ENCODE measurements at places on chromosomes 5 and 9. TPM values are rescaled to one million over a fixed set of nuclear protein-coding genes. Genes with fewer than 3 reads are reported as not detected.

WWC1 gene
- 59.6 TPM for total RNA-seq

GRCh38 chr5:83255268-83255667 is 177.9 kb downstream of the XRCC4 start:
- no peak for DNase-seq

GALNT12 gene
- total RNA-seq = 3.9 TPM

JAKMIP2 gene
- under 0.01 TPM for total RNA-seq

DNA sequence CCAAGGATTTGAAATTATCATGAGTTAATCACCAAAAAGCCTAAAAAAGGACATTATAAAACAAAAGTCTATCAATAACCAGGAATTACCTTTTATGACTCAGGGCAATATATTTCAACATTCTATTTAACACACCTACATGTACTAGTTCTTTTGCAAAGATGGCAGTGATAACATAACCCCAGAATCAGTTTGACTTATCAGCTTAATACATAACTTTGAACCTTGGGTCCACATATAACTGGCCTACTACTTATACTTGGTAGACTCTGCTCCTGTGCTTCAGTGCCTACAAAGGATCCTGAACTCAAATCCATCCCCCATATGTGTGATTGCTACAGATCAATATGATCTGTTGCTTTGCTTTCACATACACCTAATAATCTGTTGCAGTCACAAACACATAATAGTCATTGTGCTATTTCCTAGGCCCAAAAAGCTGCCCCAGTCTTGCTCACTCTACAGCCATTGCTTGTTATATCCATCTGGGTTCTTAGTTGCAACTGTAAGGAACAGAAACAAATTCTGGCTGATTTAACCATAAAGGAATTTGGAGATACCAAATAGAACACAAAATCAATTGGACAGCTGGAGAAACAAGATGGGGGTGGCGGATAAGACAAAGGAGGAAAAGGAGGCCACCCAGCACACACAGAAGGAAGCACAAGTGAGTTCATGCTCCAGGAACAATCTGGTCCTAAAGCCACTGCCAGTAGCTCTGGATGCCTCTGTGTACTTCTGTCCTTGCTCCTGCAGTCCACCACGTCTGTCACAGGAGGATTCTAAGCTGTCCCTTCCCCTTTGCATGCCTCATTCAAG is 25.5 kb downstream of the DEPDC1B start:
- no peak for DNase-seq

DNA sequence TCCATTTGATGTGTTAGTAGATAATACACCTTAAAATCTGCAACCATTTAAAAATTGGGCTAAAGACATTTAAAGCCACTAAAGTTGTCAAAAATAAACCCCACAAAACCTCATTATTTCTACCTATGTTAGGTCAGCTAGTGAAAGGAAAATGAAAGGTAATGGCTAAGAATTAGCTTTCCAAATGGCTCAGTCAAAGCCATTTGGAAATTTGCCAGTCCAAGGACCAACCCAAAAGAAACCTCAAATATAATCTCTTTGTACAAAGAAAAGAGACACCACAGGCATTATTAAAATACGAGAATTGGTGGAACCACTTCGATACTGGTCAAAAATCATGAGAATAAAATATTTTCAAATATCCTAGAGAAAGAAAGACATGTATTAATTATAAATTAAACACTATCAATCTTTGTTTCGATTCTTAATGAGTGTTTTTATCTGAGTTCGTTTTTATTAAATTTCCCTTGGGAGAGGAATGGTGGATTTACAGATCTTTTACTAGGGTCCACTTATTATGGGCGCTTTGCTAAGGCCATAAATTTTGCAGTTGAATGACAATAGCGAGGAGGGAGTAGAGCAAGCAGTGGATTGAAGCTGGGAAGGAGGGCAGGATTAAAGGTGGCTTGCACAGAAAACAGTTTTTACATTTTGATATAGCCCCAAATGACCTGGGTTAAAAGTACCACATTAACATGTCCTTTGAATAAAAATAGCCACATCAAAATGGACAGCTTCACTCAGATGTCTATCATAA is 116.8 kb upstream of the SHB start:
- no peak for DNase-seq

GRCh38 chr9:38047301-38048251 is 21.5 kb downstream of the SHB start:
- peak; percentile 88 for DNase-seq

FLT4 gene
- 35.7 TPM for total RNA-seq

GRCh38 chr5:135689506-135689905 is 110.7 kb upstream of the CXCL14 start:
- DNase-seq = no peak

NHP2 gene
- total RNA-seq = 148 TPM

COX7C gene
- total RNA-seq = 321 TPM

- DNase-seq = no peak
These were observed 33.6 kb downstream of the HTR4 start for GRCh38 chr5:148620696-148621095.

SLC12A7 gene
- 25.0 TPM for total RNA-seq

- DNase-seq = no peak
These were observed 2.6 kb downstream of the AMACR start for GRCh38 chr5:34005211-34005610.

DNA sequence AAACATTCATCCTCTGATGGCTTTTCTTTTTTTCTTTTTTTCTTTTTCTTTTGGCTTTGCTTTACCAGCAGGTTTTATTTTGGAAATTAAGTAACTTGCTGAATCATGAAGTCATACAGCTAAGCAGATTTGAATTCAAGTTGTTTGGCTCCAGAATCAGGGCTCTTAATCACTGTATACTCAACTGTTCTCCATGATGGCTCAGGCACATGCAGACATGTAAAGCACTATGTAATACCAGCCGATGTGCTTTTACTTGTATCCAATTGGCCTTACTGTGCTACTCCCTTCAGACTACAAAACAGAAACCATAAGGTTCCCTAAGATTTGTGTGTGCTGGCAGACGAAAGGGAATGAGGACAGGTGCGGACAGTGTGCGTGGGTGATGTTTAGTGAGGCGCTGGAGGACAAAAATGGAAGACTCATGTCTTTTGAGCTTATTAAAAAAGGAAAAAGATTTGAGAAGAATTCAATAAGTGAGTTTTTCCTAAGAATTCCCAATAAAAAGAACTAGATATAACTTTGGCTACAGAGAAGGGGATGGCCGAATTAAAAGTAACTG is 44.7 kb upstream of the OTP start:
- DNase-seq = no peak

DNA sequence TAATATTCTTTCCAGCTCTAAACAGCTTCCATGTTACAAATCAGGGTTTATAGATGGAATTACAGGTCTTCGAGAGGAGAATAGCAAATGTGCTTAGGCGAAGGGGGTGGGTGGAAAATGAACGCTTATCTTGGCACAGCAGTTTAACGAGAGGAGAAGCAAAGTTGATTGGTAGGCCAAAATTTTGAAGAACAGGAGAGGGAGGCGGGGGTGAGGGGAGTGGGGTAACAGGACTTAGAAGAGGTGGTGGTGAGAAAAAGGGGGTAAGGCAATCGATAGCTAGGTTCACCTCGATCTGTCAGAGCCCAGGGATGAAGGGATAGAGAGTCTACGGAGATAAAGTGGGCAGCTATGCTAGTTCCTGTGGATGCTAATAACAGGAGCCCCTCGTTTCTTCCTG is 764 bp downstream of the ANKRA2 start:
- DNase-seq = no peak

DNA sequence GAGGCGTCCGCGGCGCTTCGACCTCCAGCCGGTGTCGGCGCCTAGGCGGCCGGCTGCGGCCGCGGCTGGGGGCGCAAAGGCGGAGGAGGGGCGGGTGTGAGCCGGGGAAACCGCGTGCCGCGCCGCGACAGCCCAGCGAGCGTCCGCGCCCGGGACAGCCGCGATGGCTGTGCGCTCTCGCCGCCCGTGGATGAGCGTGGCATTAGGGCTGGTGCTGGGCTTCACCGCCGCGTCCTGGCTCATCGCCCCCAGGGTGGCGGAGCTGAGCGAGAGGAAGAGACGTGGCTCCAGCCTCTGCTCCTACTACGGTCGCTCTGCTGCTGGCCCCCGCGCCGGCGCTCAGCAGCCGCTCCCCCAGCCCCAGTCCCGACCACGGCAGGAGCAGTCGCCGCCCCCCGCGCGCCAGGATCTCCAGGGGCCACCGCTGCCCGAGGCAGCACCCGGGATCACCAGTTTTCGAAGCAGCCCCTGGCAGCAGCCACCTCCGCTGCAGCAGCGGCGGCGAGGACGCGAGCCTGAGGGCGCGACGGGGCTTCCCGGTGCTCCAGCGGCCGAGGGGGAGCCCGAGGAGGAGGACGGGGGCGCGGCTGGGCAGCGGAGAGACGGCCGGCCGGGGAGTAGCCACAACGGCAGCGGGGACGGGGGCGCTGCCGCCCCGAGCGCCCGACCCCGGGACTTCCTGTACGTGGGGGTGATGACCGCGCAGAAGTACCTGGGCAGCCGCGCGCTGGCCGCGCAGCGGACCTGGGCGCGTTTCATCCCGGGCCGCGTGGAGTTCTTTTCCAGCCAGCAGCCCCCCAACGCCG is 605 bp downstream of the CHSY3 start:
- DNase-seq = no peak

GRCh38 chr5:109644829-109645228 is 44.9 kb upstream of the MAN2A1 start:
- no peak for DNase-seq

ANKRD31 gene
- 0.32 TPM for total RNA-seq

SPAG8 gene
- 2.2 TPM for total RNA-seq

DNA sequence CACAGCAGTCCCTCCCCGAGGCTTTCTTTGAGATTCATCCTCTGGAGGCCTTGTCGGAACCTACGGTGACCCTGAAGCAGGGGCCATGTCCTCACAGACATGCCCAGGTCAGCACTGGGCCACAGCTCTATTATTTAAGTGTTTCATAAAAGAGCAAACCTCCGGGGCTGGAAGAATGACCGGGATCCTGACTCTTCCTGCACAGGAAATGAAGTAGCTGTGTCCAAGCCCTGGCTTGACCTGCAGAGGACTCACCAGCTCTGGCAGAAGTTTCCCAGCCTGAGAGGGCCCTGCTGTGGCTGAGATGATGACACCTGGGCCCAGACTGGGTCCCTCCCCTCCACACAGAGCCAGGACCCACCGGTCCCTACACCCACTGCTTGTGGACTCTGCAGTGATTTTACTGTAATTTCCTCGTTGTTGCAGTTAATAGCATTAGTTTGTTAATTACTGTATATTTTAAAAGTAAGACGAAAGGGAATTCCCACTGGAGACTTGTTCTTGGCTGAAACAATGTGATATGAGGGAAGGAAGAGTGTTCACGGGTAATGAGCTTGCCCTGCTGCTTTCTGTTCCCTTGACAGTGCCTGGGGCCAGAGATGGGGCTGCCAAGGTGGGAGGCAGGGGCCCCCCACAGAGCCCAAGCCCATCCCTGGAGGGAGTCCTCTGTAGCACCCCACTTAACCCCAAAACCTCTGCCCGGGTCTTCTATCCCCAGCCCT is 72.2 kb downstream of the PCDH1 start:
- DNase-seq = no peak

FAM153A gene
- 0.98 TPM for total RNA-seq

- DNase-seq = no peak
These were observed 120.2 kb upstream of the GRHPR start for GRCh38 chr9:37302277-37302676.

CDO1 gene
- total RNA-seq = 342 TPM

IFNA21 gene
- total RNA-seq = not detected

DNA sequence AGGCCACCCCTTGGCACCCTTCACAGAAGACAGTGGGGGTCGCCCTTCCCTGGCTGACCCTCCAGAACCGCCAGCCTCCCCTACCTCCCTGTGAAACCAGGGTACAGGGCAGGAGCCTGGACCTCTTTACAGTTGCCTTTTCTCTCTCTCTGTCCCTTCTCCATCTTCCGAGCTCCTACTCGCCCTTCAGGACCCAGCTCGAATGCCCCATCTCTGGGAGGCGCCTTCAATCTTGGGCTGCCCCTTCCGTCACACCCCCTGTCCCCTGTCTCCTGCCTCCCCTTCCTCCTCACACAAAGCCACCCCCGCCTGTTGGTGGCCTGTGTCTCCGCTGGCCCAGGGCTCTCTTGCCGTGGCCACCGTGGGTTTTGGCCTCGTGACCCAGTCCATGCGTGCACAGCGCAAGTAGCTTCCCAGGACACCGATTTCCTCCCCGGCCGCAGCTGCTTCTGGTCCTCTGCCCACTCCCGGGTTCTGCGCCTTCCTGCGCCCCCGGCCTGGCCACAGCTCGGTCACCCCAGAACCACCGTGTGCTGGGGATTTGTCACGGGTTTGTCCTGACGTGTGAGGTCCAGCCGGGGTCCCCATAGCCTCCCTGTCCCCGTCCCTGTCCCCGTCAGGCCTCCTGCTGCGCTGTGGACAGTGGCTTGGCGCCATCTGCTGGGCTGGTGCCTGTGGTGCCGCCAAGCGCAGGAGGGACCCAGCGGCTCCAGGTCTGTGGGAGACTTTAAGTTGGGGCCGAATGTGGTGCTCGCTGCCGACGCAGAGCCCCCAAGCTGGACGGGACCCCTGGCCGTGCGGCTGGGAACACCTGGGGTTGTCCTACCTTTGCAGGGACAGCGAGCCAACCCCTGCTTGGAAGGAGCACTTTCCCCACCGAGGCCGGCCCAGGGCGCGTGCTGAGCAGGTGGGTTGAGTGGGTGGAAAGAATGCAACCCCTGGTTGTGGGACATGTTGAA is 4.0 kb upstream of the TMEM250 start:
- peak; percentile 70 for DNase-seq

GNAQ gene
- 47.2 TPM for total RNA-seq

CDHR2 gene
- not detected for total RNA-seq

DNA sequence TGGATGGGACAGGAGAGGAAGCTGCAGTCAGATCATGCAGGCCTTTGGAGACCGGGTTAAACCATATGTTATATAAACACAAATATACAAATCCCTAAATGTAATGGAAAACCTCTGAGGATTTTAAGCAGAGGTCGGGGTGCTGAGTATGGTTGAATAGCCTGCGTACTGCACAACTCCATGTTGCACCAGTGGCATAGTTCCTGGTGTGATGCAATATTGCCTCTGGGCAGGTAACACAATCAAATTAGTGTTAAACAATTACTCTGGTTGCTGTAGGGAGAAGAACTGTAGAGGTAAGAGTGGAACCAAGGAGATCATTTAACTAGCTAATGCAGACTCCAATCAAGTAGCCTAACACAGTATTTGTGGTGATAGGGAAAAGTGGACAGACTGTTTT is 21.3 kb upstream of the RNF145 start:
- DNase-seq = no peak

GRCh38 chr5:149412783-149413476 is 33.8 kb upstream of the IL17B start:
- no peak for DNase-seq

HTR1A gene
- not detected for total RNA-seq

CBY3 gene
- not detected for total RNA-seq

- no peak for DNase-seq
These were observed 11.2 kb downstream of the ANKRD31 start for GRCh38 chr5:75225506-75225905.

Data from breast epithelium (tissue), 4 donors.